ENCODE measurements at places on chromosomes 2 and 18.

- DNase-seq: no peak
Observed at GRCh38 chr2:196331143-196331542, 159.8 kb upstream of the STK17B start.

- no peak for DNase-seq
Observed at GRCh38 chr2:146392186-146392585, 1452.6 kb upstream of the ACVR2A start.

- no peak for DNase-seq
Observed at GRCh38 chr2:200664770-200665494, 79.1 kb downstream of the AOX1 start.

DNA sequence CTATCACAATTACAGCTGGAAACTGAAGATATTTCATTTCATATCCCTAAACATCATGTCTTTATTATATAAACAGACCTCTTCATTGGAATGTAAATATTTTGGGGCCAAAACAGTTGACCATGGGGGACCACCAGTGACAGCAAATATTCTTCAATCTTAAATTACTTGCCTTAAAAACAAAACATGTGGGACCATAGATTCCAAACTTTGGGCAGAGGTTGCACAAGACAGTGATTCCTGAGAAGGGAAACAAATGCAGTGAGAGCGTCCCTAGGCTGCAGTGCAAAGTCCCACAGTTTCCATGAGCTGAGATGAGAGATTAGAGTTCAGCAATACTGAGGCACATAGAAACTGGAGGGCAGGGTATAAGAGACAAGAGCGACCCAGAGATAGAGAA lies 818.9 kb downstream of the CBLN2 start:
- DNase-seq: no peak

DNA sequence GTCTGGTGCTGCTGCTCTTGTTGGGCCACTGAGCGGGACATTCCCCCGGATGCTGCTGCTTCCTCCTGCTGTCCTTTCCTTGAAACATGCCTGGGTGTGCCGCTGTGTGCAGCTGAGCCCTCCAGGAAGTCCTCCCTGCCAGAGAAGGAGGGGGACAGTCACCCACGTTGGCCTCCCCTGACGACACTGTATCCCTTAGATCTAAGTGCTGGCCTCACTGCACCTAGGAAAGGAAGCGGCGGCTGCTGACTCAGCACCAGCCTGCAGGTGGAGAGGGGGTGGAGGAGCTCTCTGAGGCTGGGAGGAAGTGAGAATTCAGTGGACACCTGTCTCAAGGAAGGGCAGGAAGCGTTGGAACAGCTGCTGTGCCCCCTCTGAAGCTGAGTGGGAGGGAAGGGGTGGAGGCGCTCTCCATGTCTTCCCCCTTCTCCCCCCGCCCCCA lies 239.8 kb downstream of the HAUS1 start:
- peak; percentile 27 for DNase-seq

DNA sequence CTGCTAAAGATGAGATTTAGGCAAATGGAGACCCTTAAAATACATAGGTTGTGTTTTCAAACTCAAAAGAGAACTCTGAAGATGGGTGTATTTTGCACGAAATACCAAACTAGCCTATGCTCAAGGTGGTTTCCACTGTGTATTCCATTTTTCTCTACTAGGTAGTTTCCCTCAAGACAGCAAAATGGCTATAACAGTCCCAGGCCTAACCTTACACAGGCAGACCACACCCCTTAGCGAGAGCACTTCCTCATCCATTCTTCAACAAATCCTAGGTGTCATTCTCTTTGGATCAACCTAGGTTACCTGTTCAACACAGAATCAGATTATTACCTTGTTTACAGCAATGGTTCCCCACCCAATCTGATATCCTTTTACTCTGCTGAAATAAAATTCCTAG lies 42.6 kb downstream of the HNRNPLL start:
- no peak for DNase-seq

DNA sequence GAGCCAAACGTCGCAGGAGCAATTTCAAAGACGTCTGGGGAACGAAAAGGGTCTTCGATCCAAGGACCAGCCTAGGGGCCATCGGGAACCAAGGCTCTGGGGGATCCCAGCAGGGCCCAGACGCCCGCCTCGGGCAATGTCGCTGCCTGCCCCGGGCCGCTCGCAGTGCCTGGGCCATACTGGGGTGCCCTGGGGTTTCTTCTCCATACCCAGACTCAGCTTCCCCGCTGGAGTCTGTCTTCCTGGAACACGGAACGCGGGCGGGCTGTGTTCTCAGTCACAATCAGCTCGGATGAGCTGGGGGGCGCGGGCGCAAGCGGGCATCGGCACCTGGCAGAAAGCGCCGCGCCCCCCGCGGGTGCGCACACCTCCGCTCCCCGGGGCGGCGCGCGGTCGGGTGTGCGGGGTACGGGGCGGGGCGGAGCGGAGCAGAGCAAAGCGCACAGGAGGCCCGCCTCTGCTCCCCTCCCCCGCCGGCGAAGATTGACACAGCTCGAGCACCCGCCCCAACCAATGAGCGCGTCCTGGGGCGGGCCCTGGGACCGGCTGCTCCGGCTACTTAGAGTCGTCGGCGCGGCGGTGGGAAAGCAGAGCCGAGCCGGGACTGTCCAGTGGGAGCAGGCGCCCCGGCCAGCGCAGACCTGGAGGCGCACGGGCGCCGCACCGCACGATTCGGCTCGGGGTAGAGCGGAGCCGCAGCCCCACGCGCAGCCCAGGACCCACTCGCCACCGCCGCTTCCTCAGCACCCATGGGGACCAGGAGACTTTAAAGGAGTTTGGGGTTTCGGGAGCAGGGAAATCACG lies at the start of gene LRATD1:
TSS of gene LRATD1 (plus strand) at position 585 of the 804 bp plus-strand sequence. CDS start 1,263 bp downstream, outside the sequence.
- DNase-seq: no peak

GRCh38 chr18:79223431-79223830 lies 154.2 kb downstream of the ATP9B start:
- DNase-seq: no peak

DNA sequence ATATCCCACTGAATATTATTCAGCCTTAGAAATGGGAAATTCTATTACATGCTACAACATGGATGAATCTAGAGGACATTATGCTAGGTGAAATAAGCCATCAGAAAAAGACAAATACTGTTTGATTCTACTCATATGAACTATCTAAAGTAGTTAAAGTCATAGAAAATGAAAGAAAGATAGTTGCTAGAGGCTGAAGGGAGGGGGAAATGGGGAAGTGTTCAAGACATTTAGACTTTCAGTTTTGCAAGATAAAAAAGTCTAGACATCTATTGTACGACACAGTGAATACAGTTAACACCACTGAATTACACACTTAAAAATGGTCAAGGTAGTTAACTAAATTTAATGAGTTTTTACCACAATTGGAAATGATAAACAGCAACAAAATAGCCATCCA lies 835.9 kb upstream of the CHAC2 start:
- no peak for DNase-seq

GRCh38 chr18:79611040-79611681 lies 68.4 kb upstream of the CTDP1 start:
- DNase-seq: no peak

GRCh38 chr2:216071111-216071851 lies 10.3 kb downstream of the PECR start:
- DNase-seq: no peak

DNA sequence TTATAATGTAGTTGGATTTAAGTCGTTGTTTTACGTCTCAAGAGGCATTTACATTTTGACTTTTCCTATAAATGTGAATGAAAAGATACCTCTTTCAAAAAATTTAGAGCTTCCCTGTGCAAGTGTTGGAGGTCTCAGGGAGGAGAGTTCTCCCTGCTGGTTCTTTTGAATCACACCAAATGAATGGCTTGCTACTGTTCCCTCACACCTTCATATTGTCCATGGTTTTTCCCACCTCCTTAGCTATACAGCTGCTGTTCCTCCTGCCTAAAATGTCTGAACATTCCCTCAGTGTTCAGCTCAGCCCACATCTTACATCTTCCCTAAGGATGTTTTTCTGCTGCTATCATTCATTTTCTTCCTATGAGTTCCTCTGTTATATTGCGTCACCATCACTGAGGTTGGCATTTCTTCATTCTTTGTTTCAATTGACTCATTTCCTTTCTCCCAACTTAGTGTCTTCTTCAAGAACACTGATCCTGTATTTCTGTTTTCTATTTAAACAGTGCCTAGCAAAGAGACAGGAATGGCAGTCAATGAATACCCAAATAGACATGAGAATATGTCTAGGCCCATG lies 46.0 kb downstream of the COX7A2L start:
- no peak for DNase-seq

- DNase-seq: no peak
Observed at GRCh38 chr2:60528281-60529020, 25.0 kb downstream of the BCL11A start.

DNA sequence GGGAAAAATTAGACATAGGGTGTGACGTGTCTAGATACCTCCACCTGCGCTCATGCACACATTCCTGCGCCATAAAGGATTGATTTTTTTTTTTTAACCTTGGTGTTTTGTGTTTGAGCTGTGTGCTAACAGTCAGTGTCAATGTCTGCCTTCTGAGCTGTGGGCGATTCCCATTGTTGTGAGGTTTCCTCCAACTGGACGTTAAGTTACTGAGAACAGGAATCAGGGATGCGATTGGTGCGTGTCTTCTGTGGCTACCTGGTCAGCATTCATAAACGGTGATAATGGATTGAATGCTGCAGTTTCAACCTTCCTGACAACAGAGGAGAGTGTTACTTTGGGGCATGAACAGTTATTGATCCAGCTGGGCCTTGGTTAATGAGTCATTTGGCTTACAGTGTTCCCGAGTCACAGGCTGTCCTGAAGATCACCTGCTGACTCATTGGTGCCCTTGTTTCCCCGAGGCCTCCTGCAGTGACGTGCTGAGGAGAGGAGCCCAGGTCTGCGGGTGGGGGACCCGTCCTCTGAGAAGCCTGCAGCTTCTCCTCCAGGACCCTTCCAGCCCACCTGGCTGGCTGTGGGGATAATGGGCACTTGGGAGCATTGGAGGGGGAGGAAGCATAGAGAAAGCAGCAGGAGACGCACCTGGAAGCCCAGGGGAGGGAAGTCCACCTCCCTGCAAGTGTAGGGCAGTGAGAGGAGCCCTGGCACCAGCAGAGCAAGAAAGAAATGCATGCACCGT lies 25.8 kb upstream of the CABYR start:
- DNase-seq: no peak

- DNase-seq: no peak
Observed at GRCh38 chr2:177606636-177607035, 214.1 kb downstream of the AGPS start.

GRCh38 chr18:63119647-63120046 lies 199.9 kb downstream of the BCL2 start:
- no peak for DNase-seq

GRCh38 chr18:24600076-24600654 lies 139.7 kb downstream of the HRH4 start:
- DNase-seq: no peak

- no peak for DNase-seq
Observed at GRCh38 chr18:75105551-75106254, 103.2 kb downstream of the PTGR3 start.

DNA sequence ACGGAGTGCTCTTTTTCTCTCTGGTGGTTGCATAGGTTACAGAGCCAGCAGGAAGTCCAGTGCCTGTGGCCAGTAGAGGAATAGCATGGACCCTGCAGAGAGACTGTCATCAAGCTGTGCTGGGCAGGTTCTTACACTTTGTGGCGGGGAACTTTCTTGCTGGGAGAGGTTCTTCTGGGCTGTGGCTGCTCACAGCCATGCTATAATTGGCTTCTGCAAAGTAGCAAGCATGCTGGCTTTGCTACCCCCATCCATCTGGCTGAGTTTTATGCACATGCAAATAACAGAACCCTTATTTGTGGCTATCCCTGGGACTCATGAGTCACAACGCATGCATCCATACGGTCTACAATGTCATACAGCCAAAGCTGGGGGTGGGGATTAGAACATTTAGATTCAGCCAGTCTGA lies 68.9 kb downstream of the PLCL1 start:
- DNase-seq: no peak

DNA sequence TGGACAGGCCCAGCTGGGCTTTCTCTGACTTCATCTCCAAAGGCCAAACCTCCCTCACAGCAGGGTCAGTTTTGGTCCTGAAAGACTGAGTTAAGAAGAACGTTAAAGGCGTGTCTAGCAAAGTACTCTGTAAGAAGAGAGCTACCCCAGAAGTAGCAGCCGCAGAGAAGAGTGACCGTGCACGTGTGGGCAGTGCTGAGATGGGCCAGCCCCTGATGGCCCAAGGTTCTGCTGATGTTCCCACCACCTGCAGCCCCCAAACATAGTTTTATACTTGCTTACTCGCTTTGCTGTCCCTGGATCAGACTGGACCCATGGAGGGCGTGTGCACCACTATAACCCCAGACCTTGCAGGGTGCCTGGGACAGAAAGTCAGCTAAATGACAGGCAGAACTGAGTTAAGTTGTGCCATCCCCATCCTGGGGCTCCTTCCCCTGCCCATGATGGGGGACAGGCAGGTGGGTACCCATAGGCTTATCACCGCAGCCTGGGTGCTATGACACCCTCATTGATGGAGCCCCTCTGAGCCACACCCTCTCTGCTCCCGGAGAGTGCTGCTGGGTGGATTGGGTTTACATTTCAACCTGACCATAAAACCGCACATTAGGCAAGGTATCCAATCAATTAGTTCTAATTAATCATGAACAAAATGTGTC lies 367.3 kb upstream of the HS6ST1 start:
- DNase-seq: no peak

DNA sequence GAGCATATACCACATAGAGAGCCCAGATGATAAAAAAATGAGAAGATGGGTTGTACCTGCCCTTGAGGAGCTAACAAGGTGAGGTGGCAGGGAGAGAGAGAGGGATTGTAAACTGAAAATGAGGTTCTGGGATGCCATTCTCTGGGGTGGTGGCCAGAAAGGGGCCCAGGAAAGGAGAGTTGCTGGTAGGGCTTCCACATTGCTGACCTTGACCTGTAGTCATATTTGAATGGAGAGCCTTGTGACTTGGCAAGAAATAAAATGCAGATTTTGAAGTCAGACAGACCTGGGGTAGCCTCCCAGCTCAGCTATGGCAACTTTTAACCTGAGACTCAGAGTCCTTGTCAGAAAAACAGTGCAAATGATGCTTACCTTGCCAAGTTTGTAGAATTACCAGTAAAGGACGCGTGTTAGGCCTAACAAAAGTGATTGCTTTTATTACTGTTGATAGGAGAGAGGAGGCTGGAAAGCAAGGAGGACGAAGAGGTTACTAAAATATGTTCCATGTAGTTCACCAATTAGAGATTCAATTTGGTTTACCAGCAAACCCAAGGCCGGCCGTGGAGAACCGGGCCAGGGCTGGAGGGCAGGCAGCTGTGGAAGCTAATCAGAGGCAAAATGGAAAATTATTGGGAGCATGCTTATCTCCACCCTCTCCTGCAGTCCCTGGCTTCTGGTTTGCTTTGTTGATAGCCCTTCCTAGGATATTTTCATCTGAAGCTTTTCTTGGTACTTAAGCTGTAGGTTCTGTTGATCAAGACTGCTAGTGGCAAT lies 3.9 kb downstream of the NPAS2 start:
- DNase-seq: no peak

DNA sequence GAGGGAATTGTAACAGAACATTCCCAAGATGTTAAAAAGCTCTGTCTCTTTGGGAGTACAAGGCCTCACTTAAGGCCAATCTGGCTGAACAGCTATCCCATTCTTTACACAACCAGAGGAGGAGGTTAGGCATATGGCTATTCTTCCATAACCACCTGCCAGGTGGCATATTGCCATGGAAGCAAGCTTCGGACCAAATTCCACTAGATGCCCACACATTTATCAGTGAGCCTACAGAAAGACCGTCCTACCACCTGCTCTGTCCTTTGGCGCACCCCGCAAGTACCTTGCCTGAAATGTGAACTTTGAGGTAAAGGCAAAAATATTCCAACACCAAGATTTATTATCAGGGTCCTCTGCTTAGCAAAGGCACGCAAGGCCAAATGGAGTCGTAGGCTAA lies 519.9 kb upstream of the TNP1 start:
- no peak for DNase-seq

GRCh38 chr2:216312441-216312840 lies 59.8 kb downstream of the MARCHF4 start:
- DNase-seq: no peak

Measured in stimulated activated CD4-positive, alpha-beta T cell treated with anti-CD3 and anti-CD28 coated beads, Interleukin-4, amount 100 ng/mL, for 4 hours (primary cell).